ENCODE measurements at places on chromosomes 2 and 18.
A peak's percentile ranks its signal among the peaks of the same experiment; 100 is the strongest.

DNA sequence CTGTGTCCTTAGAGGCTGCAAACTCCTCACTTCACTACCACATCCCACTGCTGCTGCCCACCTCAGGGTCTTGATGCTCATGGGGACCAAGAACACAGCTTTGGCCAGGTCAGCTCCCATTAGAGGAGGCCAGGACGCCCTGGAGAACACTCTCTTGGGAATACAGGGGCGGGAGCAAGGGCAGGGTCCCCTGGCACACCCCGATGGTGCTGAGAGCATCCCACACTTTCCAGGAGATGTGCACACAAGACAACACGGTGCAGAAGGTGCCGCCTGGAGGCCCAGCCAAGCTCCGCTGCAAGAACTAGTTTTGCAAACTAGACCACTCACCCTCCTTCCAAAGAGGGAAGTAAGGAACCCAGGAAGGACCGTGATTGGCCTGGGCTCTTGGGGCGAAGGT, 304.4 kb upstream of the SALL3 start:
- DNase-seq = no peak

- DNase-seq = no peak
These were observed 52.8 kb downstream of the IKZF2 start for GRCh38 chr2:213098612-213099011.

GRCh38 chr2:85761512-85761944, 7.7 kb downstream of the ATOH8 start:
- no peak for DNase-seq

DNA sequence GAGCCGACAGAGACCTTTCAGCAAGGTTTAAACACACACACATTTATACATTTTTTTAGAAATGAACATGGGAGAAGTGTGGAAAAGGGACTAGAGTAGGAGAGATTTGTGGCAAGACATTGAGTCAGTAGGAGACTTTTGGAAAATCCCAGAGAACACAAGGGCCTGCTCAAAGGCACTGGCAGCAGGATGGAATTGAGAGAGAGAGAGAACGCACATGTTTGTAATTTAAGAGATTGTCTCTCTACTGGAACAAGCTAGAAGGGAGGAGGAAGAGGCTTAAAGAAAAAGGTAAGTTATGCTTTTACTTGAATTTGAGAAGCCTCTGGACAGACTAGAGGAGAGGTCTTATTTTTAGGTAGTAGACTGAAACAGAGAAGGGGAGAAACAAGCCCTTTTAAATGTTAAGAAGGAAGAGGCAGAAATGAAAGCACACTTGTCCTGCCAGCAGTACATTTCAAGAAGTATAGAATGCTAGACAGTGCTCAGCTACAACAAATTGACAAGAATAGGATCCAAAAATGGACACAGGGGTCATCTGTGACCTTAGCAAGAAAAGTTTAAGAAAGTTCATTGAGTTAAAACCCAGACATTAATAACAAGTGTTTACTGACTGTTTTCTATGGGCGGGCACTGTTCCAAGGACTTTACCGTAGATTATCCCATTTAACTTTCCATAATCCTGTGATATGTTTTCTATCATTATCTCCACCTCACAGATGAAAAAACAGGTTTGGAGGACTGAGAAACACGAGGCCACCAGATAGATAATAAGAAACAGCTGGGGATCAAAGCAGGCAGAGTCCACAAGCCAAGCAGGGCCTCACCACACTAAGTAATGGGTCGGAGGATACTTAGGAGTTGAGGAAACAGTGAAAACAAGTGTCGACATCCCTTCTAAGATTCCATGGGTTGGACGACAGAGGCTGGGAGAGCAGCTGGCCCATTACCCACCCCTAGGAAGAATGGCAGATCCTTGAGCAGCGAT, 306.5 kb upstream of the NRP2 start:
- DNase-seq = peak; percentile 33

GRCh38 chr2:218017211-218018053, 14.6 kb upstream of the TNS1 start:
- no peak for DNase-seq

DNA sequence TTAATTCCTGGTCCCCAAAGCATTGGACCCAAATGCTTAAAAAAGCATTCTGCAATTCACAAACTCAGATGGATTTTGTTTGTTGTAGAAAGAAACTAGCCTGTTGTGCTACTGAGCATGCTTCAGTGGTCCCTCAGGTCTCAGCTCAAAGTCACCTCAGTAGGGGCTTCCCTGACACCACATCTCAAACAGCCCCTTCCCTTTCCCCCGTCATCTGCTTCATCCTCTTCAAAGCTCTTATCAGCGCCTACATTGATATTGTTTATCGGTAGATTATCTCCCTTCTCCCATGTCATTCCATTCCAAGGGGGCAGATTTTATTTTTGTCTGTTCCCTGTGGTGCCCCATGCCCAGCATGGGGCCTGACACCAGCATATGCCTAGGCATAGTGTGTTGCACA, 172.9 kb downstream of the CELF4 start:
- DNase-seq = no peak

- no peak for DNase-seq
These were observed 23.5 kb downstream of the ROCK2 start for GRCh38 chr2:11320698-11321492.

DNA sequence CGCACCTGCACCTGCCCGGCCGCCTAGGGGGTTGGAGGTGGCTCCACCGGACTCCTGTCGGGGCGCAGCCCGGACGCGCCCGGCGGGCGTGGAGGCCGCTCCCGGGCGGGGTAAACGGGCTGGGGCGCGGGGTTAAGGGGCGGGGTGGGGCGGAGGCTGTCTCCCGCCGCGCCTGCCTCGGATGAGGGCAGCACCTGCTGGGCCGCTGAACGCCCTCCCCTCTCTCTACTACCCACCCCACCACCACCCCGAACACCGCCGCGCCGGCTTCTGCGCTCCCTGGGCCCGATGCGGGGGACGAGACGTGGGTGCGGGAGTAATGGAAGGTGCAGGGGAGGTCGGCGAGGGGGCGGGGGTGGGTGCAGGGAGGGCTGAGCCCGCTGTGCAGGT, 224.8 kb upstream of the ID2 start:
- DNase-seq = no peak

- no peak for DNase-seq
These were observed 37.1 kb downstream of the FOSL2 start for GRCh38 chr2:28429636-28430376.

DNA sequence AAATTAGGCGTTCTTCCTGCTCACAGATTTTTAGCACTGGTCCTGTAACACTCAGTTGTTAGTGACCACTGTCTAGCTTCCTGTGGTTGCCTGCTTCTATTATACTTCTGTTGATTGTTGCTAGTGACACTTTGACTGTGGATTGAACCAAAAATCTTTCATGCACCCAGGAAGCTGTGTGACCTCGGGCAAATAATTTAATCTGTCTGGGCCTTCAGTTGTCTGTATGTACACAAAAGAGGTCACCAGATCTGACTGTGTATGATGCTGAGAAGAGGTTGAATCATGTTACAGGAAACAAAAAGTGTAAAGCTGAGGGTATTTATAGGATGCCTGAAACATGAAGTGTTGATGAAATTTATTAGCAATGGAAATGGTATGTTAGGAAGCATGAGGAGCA, 12.7 kb downstream of the ICOS start:
- DNase-seq = no peak

- DNase-seq = no peak
These were observed at the start of gene DSG3 for GRCh38 chr18:31447530-31448191. Gene DSG3, plus strand, starts transcription at chr18:31447741. Its CDS starts 137 bp downstream, at chr18:31447878.

- DNase-seq = peak; percentile 55
These were observed 93.8 kb downstream of the ARL4C start for GRCh38 chr2:234403074-234403473.

- no peak for DNase-seq
These were observed 1.7 kb upstream of the SKOR2 start for GRCh38 chr18:47253101-47253654.

DNA sequence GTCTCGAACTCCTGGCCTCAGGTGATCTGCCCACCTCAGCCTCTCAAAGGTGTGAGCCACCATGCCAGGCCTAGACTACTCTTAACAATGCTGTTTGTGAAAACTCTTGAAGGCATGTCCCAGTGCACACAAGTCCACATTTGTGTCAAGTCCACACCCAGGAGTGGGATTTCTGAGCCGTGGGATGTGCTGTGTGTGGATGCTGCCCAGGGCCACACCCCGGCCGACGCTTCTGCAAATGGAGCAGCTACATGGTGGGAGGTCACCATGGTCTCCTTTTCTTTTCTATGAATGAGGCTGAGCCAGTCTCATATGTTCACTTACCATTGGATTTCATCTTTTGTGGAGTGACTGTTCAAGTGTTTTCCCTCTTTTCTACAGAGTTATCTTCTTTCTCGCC, 15.8 kb downstream of the SNED1 start:
- no peak for DNase-seq

- DNase-seq = peak; percentile 35
These were observed 251.8 kb downstream of the LPIN1 start for GRCh38 chr2:11998218-11998617.

- DNase-seq = no peak
These were observed 209.4 kb upstream of the CXCR4 start for GRCh38 chr2:136327162-136327852.

DNA sequence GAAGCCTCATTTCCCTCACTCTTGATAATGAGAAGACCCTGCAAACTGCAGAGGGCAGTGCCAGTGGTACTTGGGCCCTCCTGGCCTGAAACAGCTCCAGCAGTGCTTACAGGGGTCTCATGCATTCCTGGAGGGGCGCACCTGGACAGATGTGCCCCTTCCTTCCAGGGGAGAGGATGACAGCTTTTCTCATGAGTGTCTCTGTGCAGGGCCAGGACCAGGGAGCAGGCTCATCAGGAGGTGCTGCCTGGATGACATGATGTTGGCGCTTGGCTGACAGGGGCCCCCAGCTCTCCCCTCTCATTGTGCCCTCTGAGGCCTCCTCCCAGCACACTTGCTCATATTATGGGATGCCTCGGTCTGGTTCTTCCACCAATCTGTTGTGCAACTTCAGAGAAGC, 95.1 kb upstream of the MYCN start:
- no peak for DNase-seq

- DNase-seq = peak; percentile 81
These were observed 1.2 kb downstream of the CDK15 start for GRCh38 chr2:201807452-201807999.

GRCh38 chr18:67402543-67402942, 114.0 kb downstream of the DSEL start:
- peak; percentile 86 for DNase-seq

- no peak for DNase-seq
These were observed 233.1 kb upstream of the MEX3C start for GRCh38 chr18:51430538-51430937.

DNA sequence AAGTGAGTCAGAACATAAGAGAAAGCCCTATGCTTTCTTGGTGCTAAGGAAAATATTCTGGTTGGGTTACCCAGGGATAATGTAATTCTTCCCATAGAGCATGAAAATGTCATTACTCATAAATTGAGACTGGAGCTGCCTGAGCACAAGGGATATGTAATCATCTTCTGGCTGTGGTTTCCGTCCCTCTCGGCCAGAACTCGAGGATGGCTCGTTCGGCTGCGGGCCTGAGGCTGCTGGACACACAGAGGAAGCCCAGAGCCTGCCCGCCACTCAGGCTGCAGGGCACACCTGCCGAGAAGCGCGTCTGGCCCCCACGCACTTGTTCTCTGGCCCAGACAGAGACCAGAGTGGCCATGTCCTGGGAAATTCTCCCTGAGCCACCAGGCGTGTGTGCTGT, 104.9 kb downstream of the ASAP2 start:
- peak; percentile 90 for DNase-seq

GRCh38 chr18:28855524-28855923, 678.6 kb upstream of the CDH2 start:
- DNase-seq = peak; percentile 86

DNA sequence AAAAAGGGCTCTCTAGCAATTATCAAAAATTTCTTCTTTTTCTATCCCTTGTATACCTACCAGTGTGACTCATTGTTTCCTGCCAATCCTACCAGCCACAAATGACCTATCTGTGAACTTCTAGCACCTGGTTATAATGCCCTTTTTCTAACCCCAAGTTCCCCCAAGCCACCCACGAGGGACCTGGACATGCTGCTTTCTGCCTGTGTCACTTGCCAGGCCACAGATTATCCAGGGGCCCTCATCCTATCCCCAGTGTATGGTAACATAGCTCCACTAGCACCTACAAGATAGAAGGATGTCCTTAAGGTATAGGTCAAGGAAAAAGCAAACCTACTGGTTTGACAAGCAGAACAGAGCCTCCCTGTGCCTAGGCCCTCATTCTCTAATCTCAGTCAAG, 26.8 kb downstream of the AAK1 start:
- no peak for DNase-seq

DNA sequence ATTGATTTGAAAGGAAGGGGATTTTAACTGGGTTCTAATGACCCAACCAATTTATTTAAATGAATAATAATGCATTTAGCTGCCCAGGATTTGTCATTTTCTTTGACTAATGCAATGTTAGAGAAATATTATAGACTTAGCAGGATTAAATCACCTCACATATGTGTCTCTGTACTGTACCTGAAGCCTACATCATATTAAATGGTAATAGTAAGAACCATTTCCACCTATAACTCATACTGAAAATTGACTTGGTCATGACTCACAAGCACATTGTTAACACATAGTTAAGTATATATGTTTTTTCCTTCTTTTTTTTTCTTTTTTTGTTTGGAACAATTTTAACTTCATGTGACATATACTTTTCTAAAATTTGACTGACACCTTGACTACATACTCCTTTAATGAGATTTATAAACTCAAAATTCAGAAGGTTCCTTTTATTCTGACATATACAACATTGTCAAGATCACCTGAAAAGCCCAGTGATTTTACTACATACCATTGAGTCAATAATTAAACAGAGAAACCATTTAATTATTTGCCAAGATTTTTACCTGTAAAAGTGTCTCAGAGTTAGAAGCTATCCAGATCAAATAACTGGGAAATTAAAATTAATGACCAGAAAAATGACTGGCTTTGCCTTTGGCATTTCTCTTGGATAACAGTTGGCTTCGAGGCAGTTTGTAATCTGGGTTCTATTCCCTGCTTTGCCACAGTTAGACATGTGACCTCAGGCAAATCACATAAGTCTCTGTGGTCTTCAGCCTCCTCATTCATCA, 58.8 kb upstream of the CDC42EP3 start:
- DNase-seq = no peak

DNA sequence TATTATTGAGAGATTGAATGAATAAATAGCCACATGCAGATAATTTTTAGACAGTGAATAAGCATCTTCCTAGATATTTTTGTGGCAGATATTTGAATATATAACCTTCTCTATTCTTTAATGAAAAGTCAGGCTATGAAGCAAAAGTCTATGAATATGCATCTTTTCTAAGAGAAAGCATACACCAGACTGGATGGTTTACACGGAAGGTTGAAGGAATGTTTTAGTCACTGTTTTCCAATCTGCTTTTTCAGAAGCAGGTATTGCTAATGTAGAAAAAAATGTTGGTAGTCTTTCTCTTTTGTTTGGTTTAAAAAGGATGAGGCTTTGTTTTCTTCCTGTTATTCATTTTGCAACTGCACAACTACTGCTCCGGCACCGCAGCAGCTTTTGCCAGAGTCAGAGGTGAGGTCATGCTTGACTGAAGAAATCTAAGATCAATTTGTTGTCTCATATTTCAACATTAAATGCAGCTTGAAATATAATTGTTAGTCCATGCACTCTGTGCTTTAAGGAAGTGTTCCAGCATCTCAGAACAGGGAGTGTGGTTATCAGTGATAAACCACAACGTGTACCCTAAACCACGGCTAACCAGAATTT, 1540.8 kb upstream of the PIK3C3 start:
- no peak for DNase-seq

GRCh38 chr18:75408554-75409506, 18.7 kb downstream of the SMIM21 start:
- DNase-seq = peak; percentile 94

- no peak for DNase-seq
These were observed 81.3 kb downstream of the NFATC1 start for GRCh38 chr18:79476918-79477571.
